ENCODE measurements at places on chromosomes 1 and 21. TPM values are rescaled to one million over a fixed set of nuclear protein-coding genes. Genes with fewer than 3 reads are reported as not detected.

GRCh38 chr21:38037416-38037815 lies 121.2 kb upstream of the KCNJ6 start:
- no peak for DNase-seq

DNA sequence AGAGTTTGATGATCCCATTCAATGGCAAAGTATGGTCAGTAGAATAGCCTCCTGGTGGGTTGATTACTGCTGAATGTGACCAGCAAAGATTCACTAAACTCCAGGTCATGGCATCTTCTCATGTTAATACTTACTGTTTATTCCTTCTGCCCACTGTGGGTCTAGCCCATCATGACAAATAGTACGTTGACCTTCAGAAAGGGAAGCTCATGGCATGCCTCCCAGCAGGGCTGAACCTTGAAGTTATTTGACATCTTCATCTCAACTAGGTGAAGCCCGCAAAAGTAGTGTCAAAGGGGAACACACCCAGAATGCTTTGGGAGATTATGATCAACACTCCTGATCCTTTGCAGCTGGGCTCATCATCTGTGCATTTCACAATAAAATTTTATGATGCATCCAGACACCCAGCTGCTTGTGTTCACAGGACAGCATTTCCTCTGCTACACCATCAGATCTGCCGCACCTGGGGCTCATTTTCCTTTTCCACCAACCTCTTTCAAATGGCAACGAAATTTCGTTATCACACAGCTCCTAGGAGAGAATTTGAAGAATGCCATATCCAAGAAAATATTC lies 49.6 kb downstream of the HLX start:
- DNase-seq: no peak

Gene EFNA1
- 37.8 TPM for total RNA-seq

Gene GOLT1A
- total RNA-seq: not detected

- no peak for DNase-seq
Measured at GRCh38 chr1:90357995-90358394, 359.1 kb downstream of the BARHL2 start.

Gene FCER1A
- total RNA-seq: 1.7 TPM

DNA sequence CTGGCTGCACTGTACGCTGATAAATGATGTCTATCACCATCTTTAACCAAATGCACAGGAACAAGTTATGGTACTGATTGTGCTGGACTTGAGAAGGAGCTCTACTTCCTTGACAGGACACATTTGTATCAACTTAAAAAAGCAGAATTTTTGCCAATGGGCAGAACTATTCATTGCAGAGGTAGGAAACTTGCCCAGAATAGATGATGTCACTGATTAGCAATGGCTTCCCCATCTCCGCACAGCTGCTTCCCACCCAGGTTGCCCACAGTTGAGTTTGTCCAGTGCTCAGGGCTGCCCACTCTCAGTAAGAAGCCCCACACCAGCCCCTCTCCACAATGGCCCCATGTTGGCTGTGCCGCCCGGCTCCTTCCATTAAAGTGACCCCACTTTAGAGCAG lies 33.4 kb downstream of the CAPN2 start:
- DNase-seq: no peak

Gene PTAFR
- total RNA-seq: 2.0 TPM

Gene CITED4
- 44.5 TPM for total RNA-seq

Gene PLEKHA6
- total RNA-seq: 17.7 TPM

DNA sequence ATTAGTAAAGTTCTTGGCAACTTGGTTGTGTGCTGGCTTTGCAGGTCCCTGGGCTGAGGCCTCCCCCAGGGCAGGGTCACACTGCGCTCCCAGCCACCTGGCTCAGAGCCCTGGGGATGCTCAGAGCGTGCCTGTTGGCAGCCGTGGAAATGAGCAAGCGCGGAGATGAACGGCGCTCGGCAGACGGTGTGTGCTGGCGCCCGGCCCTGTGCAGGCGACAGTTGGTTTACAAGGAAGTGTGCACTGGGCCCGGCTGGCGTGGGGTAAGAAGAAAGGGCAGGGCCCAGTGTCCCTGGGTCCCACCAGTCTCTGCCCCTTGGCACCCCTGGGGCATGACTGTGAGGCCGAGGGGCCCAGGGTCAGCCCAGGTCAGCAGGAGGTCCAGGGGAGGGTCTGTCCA lies 25.7 kb upstream of the PEX10 start:
- no peak for DNase-seq

DNA sequence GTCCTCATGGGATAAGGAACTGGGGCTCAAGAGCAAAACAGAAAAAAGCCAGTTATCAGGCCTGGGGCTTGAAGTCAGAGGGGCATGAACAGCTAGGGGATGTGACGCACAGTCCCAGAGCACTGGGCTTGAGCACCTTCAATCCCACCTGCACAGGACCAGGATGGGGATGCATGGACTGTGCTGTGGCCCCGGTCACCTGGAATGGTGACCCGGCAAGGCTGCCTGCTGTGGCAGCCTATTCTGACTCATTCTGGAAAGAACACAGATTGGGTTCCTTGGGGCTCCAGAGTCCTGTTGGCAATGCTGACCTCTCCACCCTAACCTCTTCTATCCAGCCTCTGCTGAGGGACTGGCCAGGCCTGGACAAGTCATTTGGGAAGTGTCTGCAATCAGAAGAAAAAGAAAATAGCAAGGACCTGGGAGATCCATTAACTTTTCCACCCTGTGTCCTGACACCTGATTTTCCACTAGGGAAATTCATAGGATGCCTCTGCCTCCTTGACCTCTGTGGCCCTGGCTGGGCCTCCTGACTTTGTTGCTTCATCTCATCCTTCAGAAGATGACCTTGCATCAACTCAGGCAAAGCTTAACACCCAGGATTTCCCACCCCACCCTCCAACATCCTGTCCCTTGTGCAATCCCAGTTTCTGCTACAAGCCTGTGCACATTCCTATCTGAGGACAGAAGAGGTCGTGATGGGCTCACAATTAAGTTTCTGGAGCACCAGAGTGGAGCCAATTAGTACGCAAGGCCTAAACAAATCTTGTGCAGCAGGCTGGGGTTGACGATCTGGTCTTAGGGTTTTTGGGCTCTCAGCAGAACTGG lies 17.9 kb upstream of the FMOD start:
- peak; percentile 76 for DNase-seq

- peak; percentile 75 for DNase-seq
Measured at GRCh38 chr1:220879509-220880361, 492 bp downstream of the HLX start.

- DNase-seq: no peak
Measured at GRCh38 chr21:36566644-36567043, 86.7 kb upstream of the CLDN14 start.

DNA sequence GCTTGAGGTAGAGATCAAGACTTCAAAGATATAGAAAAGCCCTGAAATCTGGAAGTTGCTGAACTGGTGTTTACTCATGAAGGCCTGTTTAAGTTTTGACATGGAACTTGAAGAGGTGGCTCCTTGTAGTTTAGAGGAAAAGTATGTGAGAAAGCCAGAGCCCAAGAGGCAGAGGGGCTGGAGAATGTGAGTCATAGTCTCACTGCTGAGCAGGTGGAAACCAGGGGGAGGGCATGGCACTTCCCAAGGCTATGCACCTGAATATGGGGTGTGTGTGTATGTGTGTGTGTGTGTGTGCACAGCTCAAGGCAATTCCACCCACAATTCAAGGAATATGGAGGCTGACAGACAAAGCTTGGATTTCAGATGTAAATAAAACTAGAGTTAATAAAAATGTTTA lies 46.8 kb upstream of the C1orf198 start:
- DNase-seq: no peak

DNA sequence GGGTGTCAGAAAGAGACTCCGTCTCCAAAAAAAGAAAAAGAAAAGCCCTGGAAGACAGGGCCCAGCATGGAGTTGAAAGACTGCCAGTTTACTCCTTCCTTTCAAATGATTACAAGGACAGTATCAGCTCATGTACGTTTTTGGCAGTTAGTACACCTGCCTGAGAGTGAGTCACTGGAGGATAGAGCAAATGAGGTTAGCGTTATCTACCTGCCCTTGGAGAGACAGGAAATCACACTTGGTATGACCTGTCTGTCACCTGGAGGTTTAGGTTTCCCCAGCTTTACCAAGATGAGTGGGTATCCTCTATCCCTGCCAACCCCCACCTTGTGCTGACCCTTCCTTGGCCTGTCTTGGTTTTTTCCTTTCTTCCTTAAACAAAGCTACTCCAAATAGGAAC lies 96.8 kb upstream of the BMP8A start:
- no peak for DNase-seq

Gene BMP8A
- 1.6 TPM for total RNA-seq

GRCh38 chr21:29504751-29505321 lies 206.1 kb downstream of the BACH1 start:
- no peak for DNase-seq

DNA sequence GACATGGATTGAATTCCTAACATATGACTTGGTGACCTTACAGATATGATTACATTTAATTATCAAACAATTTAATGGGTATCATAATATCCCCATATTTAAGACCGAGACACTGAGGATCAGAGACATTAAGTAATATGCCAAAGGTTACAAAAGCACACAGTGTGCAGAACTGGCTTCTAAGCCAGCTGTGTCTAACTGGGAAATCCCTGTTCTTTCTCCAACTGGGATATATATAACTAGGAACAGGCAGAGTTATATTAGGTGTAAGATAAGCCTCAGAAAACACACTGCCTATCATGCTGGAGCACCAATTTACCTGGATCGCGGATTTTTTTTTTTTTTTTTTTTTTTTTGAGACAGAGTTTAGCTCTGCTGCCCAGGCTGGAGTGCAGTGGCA lies 88.3 kb upstream of the ADGRL2 start:
- no peak for DNase-seq

GRCh38 chr1:247077213-247077612 lies 1.4 kb downstream of the ZNF670 start:
- DNase-seq: no peak

GRCh38 chr1:3181956-3182355 lies 113.0 kb downstream of the PRDM16 start:
- no peak for DNase-seq

DNA sequence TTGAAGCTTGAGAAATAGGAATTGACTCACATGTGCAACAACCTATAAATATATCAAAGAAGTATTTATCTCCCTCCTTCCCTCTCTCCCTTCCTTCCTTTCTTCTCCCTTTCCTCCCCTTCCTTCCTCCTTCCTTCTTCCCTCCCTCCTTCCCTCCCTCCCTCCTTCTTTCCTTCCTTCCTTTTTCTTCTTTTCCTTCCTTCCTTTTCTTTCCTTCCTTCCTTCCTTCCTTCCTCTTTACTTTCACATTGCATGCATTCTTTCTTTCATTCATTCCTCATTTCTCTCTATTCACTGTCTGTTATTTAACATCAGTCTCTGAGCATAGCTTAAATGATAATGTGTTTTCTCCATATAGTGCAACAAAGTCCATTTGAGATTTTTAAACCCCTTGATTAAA lies 214.2 kb downstream of the CHRM3 start:
- no peak for DNase-seq

- DNase-seq: no peak
Measured at GRCh38 chr1:116148967-116149366, 37.8 kb downstream of the MAB21L3 start.

DNA sequence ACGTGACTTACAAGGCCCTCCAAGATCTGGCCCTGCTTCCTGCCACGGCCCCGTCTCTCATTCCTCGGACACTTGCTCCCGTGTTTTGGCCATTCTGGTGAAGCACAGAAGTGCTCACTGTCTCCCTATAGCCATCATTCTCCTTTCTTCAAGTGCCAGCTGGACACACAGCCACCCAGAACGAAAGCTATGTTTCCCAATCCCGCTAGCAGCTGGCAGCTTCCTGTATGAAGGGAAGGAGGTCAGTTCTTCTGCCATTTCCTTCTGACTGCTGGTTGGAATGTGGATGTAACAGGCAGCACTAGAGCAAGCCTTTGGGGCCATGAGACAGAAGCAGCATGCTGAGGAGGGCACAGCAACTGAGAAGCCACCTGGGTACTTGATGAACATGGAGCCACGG lies 82.8 kb downstream of the TGFBR3 start:
- peak; percentile 50 for DNase-seq

DNA sequence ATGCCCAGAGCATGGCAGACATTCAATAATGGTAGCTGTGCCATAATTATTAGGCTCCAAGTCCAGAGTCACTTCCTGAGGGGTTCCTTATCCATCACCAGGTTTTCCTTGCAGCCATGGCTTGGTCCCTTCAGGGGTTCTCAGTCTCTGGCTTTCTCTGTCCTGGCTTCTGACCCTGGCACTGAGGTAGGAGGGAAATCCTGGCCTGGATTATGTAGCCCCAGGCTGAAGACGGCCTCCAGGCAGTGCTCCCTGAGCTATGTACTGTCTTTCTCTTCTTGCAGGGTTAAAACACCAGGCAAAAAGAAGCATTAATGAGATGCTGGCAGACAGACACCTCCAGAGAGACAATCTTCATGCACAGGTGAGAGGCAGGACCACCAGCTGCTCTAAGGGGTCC lies 9.5 kb upstream of the PADI3 start:
- no peak for DNase-seq

Gene MPZ
- total RNA-seq: 8.7 TPM

Gene C1orf185
- total RNA-seq: not detected

DNA sequence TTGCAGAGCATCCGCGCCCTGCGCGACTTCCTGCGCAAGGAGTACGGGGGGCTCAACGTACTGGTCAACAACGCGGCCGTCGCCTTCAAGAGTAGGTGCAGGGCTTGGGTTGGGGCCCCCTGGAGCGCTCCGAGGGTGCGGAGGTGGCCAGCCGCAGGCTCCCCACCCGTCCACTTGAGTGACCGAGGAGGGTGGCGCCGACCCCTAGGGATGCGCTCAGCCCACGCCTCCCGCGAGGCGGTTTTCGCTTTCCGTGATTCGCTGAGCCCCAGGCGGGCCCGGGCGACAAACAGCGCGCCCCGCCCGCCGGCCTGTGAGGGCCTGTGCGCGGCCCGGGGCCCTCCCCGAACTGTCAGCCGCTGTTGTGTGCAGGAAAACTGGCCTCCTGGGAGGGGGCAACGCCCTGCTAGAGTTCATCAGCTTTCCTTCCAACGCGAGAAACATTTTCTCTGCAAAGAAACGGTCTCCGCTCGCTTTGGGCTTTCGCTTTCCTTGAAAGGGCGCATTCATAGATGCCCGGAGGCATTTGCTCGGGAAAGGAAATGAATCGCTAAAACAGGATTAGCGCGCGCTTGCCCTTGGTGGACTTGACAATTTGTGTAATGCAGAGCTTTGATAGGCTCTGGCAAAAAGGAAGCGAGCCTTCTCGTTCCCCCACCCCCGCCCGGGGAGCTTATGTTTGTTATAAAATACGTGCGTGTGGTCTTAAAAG lies 668 bp downstream of the CBR3 start:
- peak; percentile 82 for DNase-seq

DNA sequence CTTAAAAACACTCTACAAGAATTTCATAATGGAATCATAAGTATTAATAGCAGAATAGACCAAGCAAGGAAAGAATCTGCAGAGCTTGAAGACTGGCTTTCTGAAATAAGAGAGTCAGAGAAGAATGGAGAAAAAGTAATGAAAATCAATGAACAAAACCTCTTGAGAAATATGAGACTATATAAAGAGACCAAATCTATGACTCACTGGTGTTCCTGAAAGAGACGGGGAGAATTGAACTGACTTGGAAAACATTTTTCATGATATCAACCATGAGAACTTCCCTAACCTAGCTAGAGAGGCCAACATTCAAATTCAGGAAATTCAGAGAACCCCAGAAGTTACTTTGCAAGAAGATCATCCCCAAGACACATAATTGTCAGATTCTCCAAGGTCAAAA lies 85.6 kb downstream of the GDAP2 start:
- no peak for DNase-seq
